ENCODE measurements at places on chromosomes 16 and 17.

DNA sequence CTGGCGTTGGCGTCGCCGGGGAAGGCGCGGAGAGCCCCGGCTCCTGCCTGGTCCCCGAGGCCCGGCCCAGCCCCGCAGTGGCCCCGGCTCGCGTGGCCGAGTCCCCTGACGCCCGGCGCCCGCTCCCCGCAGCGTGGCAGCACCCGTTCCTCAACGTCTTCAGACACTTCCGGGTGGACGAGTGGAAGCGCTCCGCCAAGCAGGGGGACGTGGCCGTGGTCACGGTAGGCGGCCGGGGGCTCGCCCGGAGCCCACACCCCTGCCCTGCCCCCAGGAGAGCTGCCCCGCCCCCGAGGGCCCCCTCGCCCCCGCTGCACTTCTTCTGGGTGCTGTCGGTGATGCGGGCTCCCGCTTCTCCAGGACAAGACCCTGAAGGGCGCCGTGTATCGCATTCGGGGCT is 466 bp downstream of the WDR90 start:
- DNase-seq: no peak

- DNase-seq: no peak
Measured at GRCh38 chr17:78784352-78784751, 2.3 kb upstream of the CYTH1 start.

DNA sequence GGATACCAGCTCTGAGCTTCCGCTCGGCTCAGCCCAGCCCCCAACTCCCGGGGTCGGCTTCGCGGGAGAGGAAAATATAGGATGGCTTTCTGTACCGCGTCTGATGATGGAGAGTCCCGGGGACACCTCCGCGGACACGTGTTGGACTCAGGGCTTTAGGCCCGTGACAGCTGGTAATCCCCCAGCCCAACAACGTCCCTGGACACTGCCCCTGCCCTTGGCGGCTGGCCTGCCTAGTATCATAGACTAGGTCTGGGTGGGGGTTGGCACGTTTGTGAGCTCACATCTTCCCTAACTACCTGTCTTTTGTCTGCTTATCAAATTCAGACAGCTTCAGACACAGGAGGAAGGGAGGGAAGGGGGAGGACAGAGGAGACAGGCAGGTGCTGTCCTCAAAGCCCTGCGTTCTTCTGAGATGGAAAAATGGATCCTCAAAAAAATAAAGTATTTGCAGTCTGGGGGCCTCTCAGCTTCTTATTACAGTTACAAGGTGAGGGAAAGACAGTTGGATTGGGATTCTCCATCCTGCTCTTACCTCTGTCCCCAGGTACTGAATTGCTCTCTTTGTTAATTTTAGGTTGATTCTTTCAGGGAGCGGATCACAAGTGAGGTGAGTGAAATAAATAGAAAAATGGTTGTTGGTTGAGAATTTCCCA is 698 bp downstream of the PSME3 start:
- DNase-seq: no peak

- DNase-seq: no peak
Measured at GRCh38 chr17:82865274-82865673, 25.5 kb upstream of the ZNF750 start.

- no peak for DNase-seq
Measured at GRCh38 chr17:77458202-77459017, 317.6 kb downstream of the SEC14L1 start.

DNA sequence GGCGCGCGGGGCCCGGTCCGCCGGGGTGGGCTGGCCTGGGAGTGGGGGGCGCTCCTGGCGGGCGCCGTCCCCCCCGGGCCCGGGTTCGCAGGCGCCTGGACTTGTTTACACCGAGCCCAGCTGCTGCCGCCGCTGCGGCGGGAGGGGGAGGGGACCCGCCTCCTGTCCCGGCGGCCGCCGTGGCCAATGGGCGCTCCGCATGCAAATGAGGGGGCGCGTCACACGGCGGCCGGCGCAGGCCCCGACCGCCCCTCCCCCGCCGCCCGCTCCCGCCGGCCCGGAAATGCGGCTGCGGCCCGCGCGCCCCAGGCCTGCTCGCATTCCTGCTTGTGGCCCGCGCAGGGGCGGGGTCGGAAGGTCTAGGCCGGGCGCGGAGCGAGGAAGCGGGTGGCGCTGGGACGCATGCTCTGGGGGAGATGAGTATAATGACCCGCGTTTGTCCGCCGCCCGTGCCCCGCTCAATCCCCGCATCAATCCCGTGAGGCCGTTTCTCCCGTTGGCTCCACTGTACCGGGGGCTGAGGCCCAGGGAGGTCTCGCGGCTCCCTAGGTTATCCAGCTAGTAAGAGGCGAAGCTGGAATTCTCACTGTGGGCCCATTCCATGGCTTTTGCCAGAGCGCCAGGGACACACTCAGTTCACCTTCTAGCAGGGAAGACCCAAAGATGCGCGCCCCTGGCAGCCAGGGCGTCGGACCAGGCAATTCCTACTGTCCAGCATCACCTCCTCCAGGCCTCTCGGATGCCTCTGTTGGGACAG is at the start of gene YPEL3:
YPEL3 (minus strand) TSS at position 109 of the 757 bp plus-strand sequence. CDS start 731 bp downstream, outside the sequence.
- peak; percentile 77 for DNase-seq

DNA sequence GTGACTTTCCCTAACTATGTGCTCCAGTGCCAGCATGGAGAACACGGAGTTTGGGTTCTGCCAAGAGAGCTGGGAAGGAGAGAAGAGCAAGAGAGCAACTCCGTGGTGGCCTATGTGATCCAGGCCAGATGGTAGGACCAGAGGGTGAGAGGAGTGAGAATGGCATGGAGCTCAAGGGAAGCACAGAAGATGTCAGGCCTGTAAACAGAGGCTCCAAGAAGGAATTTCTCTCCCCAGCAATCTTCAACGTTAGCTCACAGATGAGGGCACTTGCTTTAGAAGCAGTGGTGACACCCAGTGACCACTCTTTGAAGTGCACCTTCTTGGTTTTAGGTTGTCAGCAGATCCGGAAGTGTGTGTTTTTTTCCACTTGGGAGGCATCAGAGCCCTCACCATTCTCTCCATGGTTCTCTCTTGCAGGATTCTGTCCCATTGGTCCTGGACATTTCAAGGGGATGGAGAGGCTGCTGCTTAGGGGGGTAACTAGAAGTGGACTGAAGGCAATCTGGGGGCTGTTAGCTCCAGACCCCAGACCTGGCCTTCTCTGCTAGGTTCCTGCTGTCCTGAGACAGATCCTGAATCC is 18.1 kb upstream of the TMEM98 start:
- DNase-seq: peak; percentile 38

GRCh38 chr16:84298376-84298899 is 3.8 kb downstream of the WFDC1 start:
- no peak for DNase-seq

DNA sequence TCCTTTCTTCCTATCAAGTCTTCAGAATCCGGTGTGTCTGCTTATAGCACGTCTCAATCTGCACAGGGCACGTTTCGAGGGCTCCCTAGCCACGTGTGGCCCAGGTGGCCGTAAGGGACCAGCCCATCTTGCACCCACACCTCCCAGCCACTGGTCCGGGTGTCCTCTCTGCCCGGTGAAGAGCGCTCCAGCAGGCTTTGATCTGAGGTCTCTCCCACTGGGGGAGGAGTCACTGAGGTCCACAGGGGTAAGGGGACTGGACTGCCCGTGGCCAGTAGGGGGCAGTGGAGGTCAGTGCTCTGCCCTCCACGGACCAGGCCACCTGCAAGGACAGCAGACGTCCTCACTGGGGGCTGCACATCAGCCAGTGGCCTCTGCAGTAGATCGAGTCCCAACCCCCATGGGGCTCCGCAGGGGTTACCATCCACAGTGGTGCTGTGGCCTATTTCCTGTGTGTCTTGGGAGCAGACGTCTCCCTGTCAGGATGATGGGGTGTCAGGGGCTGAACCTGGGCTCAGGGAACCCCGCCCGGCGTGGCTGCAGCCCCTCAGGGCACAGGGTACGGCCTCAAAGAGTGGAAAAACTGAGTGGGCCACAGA is 204.1 kb upstream of the CIBAR2 start:
- peak; percentile 76 for DNase-seq

GRCh38 chr17:79970576-79971068 is 65.0 kb downstream of the TBC1D16 start:
- peak; percentile 23 for DNase-seq

DNA sequence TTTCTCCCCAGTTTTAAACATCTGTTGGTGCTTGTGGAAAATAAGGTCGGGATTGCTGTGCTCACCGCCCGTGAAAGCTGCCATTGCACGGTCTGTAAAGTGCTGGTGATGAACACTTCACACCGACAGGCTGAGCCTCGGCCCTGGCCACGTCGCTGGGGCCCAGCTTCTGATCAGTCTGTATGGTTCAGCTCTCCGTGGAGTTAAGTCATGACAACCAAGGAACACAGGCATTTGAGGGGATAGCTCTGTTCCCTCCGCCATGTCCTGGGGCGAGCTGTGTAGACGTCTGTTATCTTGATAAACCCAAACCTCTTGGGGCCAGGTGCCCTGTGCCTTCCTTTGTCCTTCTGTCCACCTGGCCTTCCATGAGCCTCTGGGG is 110.6 kb downstream of the METRNL start:
- DNase-seq: no peak

DNA sequence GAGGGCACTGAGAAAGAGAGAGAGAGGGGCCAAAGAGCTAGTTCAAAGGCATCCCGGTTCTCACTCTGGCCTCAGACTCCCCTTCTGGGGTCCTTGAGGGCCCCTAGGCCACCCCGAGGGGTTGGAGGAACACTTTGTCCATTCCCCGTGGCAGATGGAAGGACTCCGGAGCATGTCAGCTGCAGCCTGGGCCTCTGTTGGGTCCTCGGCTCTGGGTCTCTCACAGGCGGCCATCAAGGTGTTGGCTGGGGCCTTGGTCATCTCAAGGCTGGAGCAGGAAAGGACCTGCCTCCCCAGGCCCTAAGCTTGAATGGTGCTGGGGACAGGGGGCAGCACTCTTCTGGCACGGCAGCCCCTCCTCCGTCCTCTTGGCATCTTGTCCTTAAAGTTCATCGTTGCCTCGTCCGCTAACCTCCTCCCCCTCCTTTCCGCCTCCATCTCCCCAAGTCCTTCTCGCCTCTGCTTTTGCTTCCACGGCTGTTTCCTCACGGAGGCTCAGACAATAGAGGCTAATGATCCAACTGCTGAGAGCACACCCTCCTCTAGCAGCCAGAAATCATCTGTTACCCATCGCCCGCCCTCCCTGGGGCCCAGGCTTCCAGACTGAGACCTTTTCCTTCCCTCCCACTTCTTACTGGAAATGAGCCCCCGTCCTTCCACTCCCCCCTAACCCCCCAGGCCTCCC is 23.3 kb downstream of the CCR7 start:
- DNase-seq: no peak

GRCh38 chr17:48719642-48720265 is 2.6 kb downstream of the PRAC1 start:
- no peak for DNase-seq

GRCh38 chr17:39631403-39631802 is 4.7 kb downstream of the PPP1R1B start:
- DNase-seq: no peak

DNA sequence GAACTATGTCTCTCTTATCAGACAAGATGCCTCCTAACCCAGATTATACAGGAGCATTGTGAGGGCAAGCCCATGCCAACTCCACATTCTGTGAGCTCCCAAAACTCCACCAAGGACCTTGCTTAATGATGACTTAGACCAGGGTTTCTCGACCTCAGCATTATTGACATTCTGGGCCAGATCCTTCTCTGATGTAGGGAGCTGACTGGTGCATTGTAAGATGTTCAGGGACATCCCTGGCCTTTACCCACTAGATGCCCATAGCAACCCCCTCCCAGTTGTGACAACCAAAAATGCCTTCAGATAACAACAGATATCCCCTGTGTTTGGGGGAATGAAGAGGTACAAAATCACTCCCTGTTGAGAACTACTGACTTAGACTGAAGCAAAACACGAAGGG is 43.6 kb downstream of the HOXB1 start:
- DNase-seq: no peak

DNA sequence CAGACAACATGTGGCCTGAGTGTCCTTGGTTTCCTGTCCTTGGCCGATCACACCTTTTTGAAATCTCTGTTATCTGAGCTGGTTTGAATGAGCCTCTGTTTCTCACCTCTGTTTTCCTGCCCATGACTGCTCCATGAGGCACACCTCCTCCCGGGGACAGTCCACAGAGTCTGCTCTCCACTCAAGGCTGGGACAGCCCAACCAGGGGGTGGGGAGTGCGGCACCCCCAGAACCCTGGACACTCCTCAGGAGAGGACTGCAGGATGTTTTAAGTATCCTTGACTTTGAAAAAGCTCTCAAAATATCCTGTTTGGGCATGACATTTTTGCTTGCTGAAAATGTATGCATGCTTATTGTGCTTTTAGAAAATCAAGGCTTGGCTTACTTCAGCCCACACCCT is 333.0 kb upstream of the N4BP1 start:
- no peak for DNase-seq

DNA sequence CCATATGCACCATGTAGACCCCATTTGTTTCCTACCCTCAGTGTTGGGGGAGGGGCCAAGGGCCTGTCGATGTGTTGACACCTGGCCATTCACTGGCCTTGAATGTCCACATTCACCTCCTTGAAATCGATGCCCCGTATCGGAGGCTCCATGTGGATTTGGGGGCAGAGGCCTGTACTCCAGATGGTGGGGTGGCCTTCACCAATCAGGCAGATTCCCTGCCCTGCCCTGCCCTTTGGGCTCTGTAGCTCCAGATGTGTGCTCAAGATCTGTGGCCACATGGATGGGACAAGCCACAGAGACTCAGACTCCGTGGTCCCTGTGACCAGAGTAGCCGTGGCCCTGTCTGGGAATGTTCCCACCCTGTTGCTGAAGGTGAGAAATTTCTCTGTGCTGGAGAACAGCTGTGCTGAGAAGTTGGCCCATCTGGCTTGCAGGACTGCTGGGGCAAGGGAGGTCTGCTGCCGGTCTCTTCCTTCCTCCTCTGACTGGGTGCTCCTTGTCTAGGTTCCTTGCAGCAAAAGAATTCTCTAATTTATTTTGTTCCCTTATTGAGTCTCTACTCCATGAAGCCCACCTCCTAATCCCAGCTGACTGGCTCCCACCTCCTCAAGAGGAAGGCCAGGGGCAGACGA is 221.3 kb downstream of the SEC14L1 start:
- DNase-seq: no peak

- no peak for DNase-seq
Measured at GRCh38 chr17:79562192-79562930, 48.5 kb downstream of the RBFOX3 start.

DNA sequence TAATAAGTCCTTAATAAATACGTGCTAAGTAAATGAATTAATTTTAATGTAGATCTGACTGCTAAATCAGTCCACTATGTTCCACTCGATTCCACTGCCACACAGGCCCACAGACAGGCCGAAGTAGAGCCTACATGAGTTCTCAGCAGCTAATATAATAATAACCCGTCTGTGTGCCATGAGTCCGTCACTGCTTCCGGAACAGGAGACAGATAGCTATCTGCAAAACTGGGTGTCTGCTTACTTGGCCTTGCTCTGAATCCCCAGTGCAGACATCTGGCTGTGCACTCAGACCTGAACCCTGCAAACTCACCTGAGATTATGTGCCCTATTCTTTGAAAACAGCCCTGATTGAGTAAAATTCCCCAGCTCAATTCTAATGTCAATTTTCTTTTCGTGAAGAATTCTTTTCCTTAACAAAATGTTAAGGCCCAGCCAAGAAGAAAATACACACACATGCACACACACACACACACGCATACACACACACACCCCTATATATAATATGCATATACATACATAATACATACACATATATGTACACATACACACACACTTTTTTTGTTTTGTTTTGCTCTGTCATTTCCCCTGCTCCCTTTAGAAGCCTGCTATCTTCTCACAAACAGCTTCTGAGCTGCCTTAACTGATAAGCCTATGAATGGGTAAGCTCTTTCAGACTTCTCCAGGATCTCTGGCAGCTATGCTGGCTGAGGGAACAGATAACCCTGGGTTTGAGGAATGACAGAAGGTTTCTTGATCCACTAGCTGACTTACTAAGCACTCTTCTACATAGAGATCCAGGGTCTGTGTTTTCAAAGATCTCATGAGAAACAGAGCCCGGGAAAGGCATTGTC is 39.8 kb upstream of the TOM1L1 start:
- DNase-seq: no peak
